ENCODE measurements at places on chromosomes 3 and 15. TPM values are rescaled to one million over a fixed set of nuclear protein-coding genes. Genes with fewer than 3 reads are reported as not detected.

DNA sequence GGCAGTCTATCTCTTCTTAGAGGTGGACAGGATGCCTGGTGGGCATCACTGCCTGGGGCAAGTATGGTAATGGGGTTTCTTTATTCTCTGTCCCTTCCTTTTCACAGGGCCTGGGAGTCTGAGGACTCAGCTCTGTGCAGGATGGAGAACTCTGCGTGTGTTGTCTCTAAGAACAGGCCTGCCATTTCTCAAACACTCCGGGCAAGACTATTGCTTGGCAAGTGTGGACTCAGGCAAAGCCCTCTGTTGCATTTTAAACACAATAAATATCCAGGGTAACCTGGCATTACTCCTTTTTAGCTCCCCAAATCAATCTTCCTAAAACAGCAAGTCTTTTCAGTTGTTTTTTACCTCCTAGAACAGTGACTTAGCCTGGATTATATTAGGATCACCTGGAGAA is 185.1 kb upstream of the ROPN1 start:
- no peaks in the 10 kb centered on the region for H3K36me3 ChIP-seq
- no peaks in the 10 kb centered on the region for H3K4me1 ChIP-seq
- H3K27me3 ChIP-seq = peaks cover 2% of the 10 kb centered on the region
- DNase-seq = no peak

The KCNMB2 gene
- not detected for total RNA-seq

DNA sequence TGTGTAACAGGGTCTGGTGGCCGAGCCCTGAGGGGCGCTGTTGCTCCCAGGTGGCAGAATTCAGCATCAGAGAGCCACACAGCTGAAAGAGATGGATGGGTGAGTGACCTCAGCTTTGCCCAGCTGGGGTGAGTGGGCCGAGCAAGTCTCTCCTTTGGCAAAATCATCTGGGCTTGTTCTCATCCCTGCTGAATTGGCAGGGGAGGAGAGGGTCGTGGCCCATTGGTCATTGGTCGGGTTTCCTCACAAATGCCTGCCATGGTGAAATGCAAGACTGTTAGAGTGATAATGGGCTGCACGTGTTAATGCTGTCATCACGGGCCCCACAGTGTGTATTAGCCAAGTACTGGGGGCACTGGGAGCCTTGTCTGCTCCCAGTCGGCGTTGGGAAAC is 15.9 kb downstream of the ABHD2 start:
- DNase-seq = no peak
- H3K27ac ChIP-seq = no peak overlapping the region
- peaks cover 18% of the 10 kb centered on the region for H3K4me1 ChIP-seq
- no peaks in the 10 kb centered on the region for H3K27me3 ChIP-seq
- peaks cover 23% of the 10 kb centered on the region for H3K36me3 ChIP-seq
- no peak overlapping the region for H3K4me3 ChIP-seq

The ZBTB11 gene
- 30.2 TPM for total RNA-seq

The ATP13A5 gene
- total RNA-seq = not detected

The HESX1 gene
- total RNA-seq = 0.63 TPM

The CDC25A gene
- 60.2 TPM for total RNA-seq

DNA sequence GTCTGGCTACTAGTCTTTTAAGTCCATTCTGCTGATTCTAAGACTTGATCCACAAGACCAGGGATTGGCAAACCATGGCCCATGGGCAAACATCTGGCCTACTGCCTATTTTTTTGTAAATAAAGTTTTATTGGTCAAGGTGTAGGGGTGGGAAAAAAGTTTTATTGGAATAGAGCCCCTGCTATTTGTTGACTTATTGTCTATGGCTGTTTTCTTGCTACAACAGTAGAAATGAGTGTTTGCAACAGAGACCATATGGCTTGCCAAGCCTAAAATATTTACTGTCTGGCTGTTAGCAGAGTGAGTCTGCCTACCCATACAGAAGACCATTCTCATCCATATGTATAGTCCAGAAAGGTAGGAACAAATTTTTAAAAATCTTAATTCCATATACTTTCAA is 106.4 kb downstream of the PTPRG start:
- no peaks in the 10 kb centered on the region for H3K36me3 ChIP-seq
- DNase-seq = no peak
- H3K4me3 ChIP-seq = no peak overlapping the region
- H3K27me3 ChIP-seq = no peaks in the 10 kb centered on the region
- H3K4me1 ChIP-seq = no peaks in the 10 kb centered on the region

The DPPA2 gene
- total RNA-seq = not detected

DNA sequence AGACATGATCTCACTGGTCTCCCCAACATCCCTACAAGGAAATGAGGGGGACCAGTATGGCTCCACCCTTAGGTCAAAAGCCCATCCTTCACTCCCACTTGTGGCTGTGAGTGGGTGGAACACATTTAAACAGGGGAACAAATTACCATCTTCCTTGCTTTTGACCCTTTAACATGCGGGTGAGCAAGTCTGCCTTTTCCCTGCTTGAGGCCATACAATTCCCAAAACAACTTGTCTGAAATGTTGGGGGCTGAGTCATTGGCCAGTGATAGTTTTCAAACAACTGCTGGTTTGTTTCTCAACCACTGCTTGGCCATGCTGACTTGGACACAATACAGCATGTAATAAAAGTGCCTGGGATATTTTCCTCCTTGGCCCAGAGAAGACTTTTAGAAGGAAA is 39.6 kb downstream of the COL8A1 start:
- H3K36me3 ChIP-seq = no peaks in the 10 kb centered on the region
- peaks cover 2% of the 10 kb centered on the region for H3K27me3 ChIP-seq
- H3K27ac ChIP-seq = no peak overlapping the region
- no peaks in the 10 kb centered on the region for H3K4me1 ChIP-seq
- no peak for DNase-seq

GRCh38 chr3:43015991-43016865 is 37.1 kb downstream of the GASK1A start:
- H3K4me1 ChIP-seq = peaks cover 1% of the 10 kb centered on the region
- H3K4me3 ChIP-seq = no peak overlapping the region
- H3K27ac ChIP-seq = no peak overlapping the region
- H3K27me3 ChIP-seq = no peaks in the 10 kb centered on the region
- no peaks in the 10 kb centered on the region for H3K36me3 ChIP-seq

- H3K4me1 ChIP-seq = peaks cover 2% of the 10 kb centered on the region
- H3K27ac ChIP-seq = no peak overlapping the region
- DNase-seq = no peak
- no peak overlapping the region for H3K4me3 ChIP-seq
- H3K36me3 ChIP-seq = no peaks in the 10 kb centered on the region
- peaks cover 11% of the 10 kb centered on the region for H3K27me3 ChIP-seq
Measured at GRCh38 chr3:113265231-113265630, 53.9 kb downstream of the BOC start.
